NCI-H524 (cell line): ENCODE measurements at places on chromosomes 3 and 15.
A peak's percentile ranks its signal among the peaks of the same experiment; 100 is the strongest.

DNA sequence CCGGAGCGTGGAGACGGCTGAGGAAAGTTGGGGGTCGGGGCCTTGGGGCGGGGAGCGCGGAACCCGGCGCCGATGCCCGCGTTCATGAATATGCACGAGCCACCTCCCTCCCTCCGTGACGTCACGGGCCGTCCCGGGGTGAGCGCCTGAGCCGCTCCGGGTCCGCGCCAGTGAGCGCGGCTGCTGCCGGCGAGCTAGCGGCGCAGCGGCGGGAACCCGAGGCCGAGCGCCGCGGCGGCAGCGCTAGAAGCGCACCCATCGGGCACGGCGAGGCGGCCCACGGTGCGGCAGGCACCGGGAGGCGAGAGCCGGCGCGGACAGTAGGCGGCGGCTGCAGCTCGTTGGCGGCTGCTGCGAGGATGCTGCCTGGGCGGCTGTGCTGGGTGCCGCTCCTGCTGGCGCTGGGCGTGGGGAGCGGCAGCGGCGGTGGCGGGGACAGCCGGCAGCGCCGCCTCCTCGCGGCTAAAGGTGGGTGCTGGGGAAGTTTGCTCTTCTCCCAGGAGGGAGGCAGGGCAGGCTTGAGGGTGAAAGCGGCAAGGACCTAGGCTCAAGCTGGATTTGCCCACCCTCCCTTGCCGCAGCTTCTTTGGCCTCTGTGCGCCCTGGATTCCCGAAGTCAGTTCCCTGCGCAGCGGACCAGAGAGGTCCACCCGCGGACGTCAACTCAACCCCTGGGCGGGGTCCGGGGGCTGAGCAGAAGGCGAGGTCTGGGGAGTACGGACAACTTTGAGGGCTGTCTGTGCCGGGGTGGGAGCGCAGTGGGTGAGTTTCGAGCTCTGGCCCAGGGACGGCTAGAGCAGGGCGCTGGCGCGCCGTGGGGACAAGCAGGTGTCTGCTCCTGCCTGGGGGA lies at the start of gene CLSTN2:
Gene CLSTN2, plus strand, starts transcription at position 170 of the 850 bp plus-strand sequence.
- peak; percentile 74 for DNase-seq

DNA sequence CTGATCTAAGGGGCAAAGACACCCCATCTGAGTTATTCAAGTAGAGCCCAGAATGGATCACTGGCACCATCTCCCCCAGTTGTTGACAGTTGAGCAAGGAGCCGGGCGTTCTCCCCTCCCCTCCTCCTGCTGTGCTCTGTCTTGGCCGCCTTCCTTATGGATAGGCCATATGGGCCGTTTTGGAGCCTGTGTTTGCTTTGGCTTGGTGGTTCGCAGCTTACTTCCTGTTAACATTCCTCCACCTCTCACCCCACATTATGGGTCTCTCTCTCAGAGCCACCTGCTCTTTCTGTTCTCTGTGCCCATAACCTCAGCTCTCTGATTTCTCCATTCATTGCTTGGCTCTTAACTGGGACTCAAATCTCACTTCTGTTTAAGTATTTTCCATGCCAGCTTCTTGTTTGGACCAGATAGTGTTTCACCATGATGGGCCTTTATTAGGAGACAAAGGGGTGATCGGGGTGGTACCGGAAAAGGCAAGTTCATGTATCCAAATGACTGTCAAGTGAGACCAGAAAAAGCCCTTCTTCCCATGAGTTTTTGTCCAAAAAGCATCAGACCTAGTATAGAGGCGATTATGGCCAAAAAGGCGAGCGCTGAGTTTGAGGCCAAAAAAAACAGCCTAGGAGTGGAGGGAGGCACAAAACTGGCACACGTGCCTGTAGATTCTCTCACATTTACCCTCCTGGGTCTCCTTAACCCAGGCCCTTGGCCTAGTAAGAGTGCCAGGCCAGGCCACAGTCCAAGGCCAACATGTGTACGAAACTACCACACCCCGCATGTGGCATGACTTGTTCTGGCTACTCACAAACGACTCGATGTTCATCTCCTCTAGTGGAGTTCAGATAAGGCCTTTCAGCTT lies 62.6 kb downstream of the DUT start:
- peak; percentile 75 for DNase-seq

- DNase-seq: peak; percentile 69
Measured at GRCh38 chr15:70096215-70097062, 1.3 kb downstream of the TLE3 start.

- no peak for DNase-seq
Measured at GRCh38 chr3:122168044-122168443, 15.4 kb upstream of the CASR start.

GRCh38 chr3:51721062-51721745 lies 14.3 kb downstream of the GRM2 start:
- DNase-seq: no peak

- peak; percentile 20 for DNase-seq
Measured at GRCh38 chr15:65870889-65871533, 1.7 kb downstream of the RAB11A start.

GRCh38 chr15:52361975-52362494 lies 66.4 kb upstream of the MYO5C start:
- no peak for DNase-seq

DNA sequence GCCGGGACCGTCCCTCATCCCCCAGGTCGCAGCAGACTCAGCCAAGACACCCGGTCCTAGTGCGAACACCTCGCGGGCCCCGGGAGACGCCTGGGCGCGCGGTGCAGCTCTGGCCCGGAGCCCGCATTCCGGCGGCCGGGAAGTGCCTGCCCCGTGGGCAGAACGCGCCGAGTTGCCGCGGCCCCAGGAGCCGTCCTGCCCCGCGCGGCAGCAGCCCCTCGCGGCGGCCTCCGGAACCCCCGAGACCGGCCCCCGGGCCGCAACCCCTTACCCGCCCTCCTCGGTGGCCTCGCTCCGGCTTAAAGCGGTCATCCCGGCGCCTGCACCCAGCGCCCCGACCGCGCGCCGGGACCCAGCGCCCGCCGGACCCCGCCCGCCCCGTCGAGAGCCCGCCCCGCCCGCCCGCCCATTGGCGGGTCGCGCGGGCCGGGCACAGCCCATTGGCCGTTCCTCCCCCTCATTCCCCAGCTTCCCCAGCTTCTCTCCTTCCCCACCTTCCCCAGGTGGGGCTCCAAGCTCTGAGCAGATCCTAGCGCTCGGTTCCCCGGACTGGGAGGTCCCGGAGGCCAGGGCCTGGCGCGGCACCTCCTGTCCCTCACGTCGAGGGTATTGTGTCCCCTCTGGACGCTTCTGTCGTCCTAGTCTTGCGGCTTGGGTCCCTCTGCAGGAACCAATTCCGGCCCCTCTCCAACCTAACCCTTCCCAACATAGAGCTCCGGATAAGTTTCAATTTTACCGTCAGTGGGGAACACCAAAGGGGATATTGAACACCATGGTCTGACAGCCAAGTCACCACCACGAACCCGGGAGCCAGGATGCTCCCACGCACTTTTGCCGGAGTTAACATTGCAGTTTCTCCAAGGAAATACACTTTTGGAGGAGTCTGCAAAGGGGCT lies at the start of gene GRAMD2A:
Gene GRAMD2A, minus strand, starts transcription at position 328 of the 896 bp plus-strand sequence.
- DNase-seq: peak; percentile 72

- no peak for DNase-seq
Measured at GRCh38 chr3:66475386-66476020, 25.3 kb downstream of the LRIG1 start.

GRCh38 chr3:185764163-185764979 lies 60.5 kb downstream of the IGF2BP2 start:
- no peak for DNase-seq

DNA sequence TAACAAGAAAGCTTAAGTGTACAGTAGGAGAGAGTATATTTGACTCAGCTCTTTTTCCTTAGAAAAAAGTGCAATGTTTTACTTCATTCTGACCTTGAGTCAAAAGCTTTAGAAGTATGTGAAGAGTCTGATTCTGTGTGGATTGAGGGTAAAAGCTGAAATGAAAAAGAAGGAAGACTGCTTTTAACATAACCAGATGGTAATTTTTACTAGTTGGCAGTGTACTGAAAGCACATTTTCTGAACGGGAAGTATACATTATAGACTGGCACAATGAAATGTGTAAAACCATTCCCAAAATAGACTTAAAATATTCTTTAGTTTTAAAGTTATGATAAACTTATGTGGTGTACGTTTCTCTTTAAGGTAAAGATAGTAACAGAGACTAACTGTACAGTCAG lies 197.8 kb upstream of the ZNF717 start:
- DNase-seq: no peak

- DNase-seq: no peak
Measured at GRCh38 chr3:30631243-30631904, 25.0 kb downstream of the TGFBR2 start.

DNA sequence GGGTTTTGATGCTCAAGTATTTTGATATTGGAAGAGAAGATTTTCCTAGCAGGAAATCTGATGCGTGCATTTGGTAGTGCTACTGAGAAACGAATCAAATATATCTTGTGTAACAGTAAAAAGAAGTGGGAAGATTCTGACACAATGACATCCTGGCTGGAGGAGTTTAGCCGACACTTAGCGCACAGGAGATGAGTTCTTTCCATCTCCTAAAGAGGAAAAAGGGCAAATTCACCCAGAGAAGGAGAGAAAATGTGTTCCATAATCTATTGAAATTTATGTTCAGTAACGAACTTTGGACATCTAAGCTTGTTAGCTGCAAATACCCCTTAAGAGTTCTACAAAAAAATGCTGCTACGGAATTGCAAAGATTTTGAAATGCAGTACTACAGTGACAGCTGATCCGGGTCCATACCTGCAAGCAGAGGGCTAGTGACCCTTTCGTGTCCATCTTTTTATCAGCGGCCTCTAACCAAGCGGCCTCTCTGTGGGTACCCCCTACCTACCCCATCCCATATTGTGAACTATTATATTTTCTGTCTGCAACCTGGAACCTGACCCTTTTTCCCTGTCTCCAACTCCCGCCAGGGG lies 971 bp downstream of the CPOX start:
- peak; percentile 31 for DNase-seq

- DNase-seq: no peak
Measured at GRCh38 chr3:134277066-134277660, 26.5 kb upstream of the RYK start.

GRCh38 chr3:103389356-103389755 lies 954.5 kb downstream of the ZPLD1 start:
- DNase-seq: no peak

DNA sequence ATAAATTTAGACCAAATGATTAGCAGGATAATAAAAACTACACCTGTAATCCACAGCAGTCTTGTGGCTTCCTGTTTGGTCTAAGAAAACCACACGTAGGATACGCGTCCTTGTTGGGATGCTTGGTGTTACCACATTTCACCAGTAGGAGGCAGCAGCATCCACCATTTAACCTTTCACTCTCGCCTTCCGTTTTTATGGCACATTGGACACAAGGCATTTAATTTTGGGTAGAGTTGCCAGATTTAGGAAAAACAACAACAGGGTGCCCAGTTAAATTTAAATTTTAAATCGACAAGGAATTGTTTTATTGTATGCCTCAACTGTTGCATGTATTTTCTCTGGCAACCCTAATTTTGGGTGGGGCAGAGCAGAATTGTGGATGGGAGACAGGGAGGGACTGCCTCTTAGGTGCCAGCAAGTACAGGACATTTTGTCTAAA lies 6.3 kb downstream of the LRRC31 start:
- peak; percentile 53 for DNase-seq

DNA sequence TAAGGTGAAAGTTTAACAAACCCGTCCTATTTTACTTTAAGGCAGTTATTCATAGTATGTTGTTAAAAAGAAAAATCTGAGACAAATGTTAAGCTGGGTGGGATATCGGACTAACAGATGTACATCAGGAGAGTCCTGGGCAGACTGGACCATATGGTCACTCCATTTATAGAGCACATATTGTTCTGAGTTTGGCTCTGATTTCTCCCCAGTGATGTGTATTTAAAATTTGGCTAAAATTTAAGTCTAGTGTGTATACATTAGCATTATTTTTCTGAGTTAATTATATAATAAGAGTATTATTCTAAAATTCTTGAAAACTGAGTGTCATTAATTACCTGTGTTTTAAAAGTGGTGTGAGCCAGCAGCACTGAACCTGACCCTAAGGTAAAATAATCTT lies 6.1 kb downstream of the GMPS start:
- peak; percentile 47 for DNase-seq

DNA sequence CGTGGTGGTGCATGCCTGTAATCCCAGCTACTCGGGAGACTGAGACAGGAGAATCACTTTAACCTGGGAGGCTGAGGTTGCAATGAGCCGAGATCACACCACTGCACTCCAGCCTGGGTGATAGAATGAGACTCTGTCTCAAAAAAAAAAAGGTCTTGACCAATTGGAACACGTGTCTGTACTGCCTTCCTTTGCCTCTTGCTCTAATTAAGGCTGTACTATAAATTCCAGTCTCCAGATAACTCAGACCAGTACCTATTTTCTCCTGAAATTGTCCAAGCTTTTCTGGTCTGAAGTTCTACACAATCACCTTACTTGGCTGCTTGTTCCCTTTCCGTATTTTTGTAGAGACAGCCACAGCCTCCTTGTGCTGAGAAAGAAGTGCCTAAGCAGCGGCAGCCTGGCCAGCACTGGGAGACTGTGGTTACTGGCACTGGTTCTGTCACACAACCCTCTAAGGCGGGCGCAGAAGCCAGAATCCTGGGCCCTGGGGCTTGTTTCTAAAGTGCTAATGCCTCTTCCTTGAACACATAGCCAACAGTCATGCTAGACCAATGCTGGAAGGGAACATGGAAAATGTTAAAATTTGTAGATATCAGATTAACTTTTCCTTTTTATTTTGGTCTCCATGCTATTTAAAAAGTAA lies 6.2 kb upstream of the CEP70 start:
- no peak for DNase-seq

GRCh38 chr15:99421758-99422157 lies 144.0 kb upstream of the MEF2A start:
- no peak for DNase-seq

GRCh38 chr3:195889870-195890295 lies 18.5 kb downstream of the TNK2 start:
- DNase-seq: no peak

DNA sequence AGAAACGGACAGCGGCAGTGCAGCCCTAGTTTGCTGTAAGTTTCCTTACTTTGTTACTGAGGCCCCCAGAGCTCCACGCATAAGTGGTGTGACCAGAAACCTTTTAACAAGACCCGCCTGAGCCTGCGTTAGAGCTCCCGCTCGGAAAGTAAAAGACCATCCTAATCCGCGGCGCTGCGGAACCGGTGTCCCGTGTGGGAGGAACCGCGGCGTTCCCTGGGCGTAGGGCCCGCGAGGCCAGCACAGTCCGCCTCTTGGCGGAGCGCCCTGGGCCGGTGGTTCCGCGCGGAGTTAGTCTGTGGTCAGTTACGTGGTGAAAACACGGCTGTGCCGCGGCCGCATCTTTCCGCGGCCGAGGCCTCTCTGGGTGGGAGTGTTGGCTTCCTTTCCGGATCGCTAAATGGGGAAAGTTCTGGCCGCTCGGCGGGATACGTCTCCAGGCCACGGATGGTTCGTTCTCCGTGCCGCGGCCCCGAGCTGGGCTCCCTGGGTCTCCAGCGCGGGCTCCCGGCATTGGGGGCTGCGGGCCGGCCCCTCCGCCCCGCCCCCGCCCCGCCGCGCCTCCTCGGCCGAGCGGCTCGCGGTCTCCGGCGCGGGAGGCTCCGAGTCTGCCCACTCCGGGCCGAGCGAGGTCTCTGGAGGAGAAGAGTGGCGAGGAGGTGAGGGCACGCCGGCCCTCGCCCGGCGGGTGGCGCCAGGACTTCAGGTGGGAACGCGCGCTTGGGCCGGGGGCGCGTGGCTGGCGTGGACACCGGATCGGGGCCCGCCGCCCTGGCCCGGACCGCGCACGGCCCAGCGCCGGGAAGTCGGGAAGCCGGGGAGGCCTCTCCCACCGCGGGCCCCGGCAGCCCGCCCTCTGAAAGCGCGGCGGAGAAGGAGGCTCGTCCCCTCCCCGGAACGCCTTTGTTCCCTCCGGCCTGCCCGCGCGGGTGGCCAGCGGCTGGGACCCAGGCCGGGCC lies 754 bp downstream of the B3GNT5 start:
- no peak for DNase-seq
